ENCODE measurements at places on chromosomes 6 and 20. TPM values are rescaled to one million over a fixed set of nuclear protein-coding genes. Genes with fewer than 3 reads are reported as not detected.

DNA sequence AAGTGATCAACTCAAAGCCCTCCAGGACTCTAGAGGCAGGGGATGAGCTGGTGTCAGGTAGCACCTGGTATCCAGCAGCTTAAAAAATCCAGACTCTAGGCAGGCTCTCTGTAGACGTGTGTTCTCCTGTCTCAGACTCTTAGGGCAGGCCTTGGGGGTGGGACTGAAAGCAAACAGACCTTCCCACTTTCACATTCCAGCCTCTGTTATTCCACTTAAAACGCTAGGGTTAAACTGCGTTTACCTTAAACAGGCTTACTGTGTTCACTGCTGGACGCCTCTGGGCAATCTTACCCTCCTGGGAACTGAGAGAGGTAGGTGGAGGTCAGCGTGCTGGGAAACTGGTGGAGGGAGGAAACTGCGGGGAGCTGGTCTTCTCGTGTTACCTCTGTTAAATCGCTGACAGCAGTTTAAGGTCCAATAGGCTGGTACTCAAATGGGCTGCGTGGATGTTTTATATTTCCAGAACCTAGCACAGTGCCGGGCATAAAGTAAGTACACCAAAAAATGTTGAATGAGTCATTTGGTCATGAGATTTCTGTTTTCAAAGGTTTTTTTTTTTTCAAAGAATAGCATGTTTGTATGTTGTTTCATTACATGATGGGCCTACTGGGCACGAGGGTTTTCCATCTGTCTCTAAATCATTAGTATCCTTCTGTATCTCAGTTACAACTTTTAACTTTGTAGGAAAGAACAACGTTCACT, at the start of gene GCNT2:
Gene GCNT2, plus strand, starts transcription at position 248 of the 705 bp plus-strand sequence. CDS start 7,561 bp downstream, outside the sequence.
- DNase-seq: no peak

DNA sequence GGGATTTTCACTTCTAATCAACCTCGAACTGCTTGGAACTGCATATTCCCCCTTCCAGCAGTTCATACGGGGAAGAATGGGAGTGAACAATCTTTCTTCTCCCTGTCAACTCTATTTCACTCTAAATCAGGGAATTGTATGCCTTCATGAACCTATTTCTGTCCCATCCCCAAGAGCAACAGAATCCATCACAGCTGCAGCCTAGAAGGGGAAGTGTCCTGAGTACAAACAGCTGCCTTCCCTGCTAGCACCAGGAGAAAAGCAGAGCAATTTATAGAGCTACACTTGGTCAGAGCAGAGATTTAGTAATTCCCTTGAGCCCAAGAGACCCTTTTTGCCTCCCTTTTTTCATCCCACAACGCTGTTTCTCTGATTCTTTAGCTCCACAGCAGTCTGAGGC, 208.4 kb downstream of the ADGRG6 start:
- no peak for DNase-seq

DNA sequence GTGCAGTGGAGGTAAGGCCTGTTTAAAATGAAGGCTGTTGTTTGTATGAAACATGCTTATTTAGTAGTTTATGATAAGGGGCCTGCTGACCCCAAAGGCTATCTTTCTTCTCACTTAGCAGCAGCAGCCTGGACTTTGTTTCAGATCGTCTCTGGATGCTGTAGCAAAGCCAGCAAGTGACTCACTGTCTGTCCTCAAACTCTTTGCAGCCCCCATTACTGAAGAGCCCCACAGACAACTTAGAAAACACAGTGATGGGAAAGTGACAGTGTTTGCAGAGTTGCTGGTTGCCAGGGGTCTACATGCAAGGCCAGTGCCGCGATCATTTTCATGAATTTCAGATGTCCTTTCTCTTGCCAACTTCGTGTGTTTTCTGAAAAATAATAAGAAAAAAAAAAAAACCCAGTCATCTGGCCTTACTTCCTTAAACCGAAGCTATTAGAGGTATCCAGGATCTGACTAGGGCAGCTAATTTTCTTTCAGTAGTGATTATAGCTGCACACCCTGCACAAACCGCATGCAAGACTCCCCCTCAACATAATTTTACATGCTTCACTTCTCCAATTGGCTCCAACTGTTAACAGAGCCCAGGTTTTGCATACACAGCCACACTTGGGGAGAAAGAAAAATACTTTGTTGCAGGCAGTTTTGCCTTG, 11.6 kb upstream of the F13A1 start:
- DNase-seq: no peak

DNA sequence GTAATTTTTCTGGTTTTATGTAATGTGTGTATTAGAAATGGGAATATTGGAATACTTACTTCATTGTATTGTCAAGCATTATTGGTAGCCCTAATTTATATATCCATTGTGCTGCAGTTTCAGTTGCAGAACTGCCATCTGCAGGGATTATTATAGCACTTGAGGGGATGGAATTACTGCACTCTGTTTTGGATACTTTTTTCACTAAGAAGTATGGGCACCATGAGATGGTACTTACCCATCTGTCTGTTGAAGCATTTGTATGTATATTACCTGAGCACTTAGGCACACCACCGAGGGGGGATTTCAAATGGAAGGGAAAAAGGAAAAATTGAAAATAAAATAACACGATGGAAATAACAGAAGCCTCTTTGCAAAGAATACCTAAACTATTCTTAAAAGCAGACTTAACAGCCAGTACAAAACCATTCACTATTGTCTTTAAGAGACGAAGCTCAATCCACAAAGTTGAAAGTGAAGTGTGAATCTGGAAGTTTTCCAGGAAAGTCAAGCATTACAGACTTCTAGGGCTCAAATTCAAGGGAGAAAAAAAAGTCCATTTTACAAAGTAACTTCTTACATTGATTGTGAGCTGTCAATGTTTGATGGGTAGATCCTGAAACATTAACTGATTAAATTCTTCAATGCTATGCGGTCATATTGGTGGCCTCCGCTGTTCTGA, 318.7 kb downstream of the SOX4 start:
- no peak for DNase-seq

DNA sequence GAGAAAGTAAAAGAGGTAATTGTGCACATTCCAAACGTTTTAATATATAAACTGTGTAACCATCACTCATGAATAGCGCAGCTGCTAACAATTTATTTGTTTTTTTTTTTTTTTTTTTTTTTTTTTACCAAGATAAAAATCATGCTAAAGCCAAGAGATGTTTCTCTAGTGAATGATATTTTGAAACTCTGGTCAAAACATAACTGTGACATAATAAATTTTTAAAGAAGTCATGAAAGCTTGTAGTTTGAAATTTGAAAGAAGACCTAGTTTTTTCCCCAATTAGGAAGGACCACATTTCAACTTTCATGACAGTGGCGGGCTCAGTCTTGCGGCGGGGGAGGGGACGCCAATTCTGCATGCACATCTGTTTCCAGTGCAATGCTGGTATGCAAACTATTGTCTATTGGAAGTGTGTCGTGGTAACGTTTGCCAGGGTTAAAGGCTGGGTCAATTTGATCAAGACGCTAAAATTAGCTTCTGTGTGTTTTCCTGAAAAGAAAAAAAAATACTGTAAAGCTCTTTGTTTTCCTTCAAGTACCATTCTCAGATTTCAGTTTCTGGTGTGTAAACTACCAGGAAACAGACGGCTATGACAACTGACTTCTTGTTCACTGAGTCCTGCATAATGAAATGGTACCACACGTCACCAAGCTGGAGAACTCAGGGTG, 211.9 kb downstream of the FOXC1 start:
- no peak for DNase-seq

- DNase-seq: no peak
Observed at GRCh38 chr6:45438849-45439406, 61.2 kb upstream of the SUPT3H start.

Gene DEFB132
- not detected for total RNA-seq

DNA sequence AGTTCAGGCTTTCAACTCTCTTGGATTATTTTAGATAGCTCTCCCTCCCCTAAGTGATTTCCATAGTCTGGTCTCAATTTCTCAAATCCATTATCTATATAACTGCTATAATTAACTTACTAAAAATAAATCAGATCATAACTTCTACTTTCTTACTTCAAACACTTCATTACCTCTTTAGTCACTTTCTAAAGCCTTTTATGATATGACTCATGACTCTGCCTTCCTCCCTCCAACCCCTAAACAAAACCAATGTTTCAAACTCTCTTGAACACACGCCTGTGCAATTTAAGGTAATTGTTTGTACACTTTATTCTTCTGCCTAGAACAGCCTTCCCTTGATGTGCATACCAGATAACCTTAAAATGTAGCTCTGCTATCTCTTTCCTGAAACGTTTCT, 100.5 kb downstream of the LMBRD1 start:
- DNase-seq: no peak

Gene GRIK2
- total RNA-seq: 92.4 TPM

Gene ABHD16B
- not detected for total RNA-seq

Gene KIFC1
- 12.9 TPM for total RNA-seq

Gene FOXQ1
- total RNA-seq: 1.1 TPM

DNA sequence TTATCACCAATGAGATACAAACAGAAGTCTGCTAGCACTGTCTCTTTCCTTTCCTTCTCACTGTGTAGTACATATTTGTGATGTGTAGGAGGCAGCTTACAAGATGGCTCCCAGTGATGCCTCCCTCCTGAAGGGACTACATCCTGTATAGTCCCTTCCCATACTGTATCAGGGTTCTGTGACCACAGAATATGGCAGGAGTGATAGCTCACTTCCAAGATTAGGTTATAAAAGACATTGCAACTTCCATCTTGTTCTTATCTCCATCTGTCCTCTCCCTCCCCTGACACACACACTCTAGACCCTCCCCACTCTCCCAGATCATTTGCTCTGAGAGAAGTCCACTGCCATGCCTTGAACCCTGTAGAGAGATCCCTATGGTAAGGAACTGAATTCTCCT, 38.0 kb downstream of the SESN1 start:
- DNase-seq: no peak

DNA sequence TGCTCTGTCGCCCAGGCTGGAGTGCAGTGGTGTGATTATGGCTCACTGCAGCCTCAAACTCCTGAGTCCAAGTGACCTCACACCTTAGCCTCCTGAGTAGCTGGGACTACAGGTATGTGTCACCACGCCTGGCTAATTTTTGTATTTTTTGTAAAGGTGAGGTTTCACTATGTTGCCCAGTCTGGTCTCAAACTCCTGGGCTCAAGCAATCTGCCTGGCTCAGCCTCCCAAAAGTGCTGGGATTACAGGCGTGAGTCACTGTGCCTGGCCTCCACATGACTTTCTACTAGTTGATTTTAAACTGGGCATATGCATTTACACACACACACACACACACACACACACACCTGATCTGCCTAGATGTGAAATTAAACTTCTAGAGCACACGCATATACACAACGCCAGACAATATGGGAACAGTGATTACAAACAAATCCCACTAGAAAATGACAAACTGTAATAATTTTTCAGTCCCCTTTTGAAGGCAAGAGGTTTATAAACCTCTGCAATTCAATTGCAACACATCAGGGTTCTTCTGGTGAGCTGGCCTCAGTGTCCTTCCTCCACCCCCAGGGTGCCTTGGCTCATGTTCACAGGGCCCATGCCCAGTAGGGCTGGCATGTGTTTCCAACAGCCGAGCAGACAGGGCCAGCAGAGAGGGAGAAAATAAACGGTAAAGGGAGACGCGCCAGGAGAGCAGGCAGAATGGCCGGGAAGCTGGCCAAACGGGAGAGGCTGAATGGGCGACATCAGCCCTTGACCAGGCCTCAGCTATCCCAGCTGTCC, 31.2 kb downstream of the PARD6B start:
- peak; percentile 93 for DNase-seq

DNA sequence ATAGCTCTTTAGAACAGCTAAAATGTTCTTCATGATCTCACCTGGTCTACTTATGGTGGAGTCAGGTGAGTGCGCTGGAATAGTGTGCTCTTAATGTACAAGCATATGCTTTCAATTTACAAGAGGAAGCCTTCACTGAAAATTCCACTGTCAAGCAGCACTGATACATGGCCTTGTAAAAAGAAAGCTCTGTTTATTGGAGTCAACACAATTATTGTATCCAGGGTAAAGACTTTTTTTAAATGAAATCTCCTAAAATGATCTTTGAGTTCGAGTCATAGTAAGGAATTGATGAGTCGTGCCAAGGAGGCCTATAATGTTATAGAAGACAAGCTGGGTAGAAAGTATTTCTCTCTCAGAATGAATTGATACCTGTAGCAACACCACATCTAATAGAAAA, 41.6 kb upstream of the CARMIL1 start:
- no peak for DNase-seq

- no peak for DNase-seq
Observed at GRCh38 chr20:1757072-1757471, 99.5 kb upstream of the SIRPG start.

- DNase-seq: no peak
Observed at GRCh38 chr6:5865506-5866031, 141.2 kb downstream of the NRN1 start.

All from spinal cord (tissue), 10 donors.